ENCODE measurements at places on chromosomes 6 and 20.

- no peak for DNase-seq
Observed at GRCh38 chr6:33272275-33273128, 627 bp downstream of the RPS18 start.

DNA sequence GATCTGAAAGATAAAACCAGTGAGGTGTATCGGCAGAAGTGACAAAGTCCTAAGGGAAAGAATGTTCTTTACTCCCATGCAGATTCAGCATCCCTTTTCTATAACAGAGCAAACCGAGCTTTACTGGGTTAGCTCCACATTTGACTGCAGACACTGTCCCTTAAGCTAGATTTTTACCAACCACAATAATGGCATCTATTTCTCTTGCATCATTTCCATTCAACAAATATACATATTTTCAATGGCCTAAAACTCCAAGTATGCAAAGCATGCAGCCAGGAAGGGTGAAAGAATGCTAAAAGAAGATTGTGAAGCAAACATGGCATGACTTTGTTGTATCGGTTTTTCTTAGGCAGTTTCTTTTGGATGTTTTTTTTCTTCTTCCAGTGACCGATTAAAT is 255.4 kb downstream of the OGFRL1 start:
- no peak for DNase-seq

DNA sequence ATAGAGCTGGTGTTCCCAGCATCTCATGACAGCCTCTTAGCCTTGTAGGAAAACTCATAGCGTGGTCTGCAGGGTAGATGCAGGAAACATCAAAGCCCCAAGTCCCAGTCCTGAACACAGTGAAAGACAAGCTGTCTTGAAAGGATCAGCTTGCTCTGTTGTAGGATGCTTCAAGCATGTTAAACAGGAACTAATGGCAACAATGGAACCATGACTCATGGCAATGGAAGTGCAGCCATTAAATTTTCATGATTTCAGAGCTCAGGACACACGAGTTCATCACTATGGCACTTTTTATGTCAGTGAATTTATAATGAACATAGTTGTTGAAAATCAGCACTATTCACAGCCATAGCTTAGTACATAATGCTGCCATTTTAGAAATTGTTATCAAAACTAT is 367.7 kb downstream of the KIF16B start:
- DNase-seq: no peak

DNA sequence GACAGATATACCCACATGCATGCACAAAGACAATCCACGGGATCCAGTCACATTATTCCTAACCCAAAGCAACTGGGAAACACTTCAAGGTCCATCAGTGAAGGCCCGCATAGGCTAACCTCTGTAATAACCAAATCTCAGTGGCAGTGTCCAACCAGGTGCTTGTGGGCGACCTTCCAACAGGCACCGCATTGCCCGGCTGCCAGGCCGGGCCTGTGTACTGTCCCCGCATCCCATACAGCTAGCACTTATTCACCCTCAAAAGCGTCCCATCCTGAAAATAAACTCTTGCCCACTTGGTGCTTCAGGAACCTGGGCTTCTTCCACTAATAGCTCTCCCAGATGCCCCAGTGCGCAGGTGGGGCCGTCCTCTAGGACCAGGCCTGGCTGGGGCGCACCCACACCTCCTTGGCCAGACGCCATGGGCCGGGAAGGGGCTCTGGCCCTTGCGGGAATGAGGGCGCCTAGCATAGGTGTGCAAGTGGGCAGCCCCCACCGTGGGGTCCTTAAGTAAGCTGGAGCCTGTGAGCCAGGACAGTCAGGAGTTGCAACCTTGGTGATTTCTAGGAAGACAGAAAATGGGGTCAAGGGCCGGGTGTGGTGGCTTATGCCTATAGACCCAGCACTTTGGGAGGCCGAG is 1.1 kb upstream of the ENTPD6 start:
- no peak for DNase-seq

- DNase-seq: no peak
Observed at GRCh38 chr20:62208795-62209755, 11.0 kb downstream of the HRH3 start.

DNA sequence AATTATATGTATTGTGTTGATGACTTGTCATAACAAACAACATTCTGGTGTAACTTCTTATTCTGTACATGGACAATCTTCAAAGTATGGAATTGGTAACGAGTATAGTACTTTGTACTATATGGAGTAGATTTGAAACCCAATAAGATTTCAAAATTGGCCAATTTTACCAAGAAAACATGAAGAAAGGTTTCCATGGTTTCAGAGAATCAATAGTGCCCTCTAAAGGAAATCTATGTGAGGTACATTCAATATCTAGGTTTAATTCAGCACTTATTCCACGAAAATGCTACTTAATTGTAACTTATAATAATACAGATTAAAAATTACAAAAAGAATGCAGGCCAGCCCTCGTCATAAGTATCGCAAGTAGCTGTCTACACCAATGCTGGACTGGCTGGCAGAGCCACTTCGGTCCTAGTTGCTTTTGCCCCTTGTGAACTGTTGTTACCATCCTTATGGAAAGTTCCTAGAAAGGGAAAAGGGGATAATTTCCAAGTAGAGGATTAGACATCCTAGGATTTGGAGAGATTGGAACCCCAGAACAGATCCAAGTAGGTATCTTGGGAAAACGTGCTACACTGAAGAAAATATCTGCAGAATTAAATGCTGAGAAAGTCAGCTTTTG is 70.9 kb downstream of the LCA5 start:
- no peak for DNase-seq

DNA sequence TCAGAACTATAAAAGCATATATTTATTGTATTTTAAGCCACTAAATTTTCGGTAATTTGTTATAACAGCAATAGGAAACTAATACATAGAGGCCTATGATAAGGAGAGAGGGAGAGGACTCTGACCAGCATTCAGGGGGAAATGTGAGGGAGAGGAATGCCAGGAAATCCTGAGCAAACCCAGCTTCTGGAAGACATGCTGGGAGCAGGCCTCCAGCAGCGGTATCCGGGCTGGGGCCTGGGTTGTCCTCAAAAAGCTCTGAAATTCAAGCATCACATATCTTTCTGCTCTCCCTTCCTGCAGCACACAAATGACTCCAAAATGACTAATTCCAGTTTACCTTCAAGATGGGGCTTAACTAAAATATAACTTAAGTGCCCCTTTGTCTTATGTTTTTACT is 33.4 kb upstream of the RIMS1 start:
- DNase-seq: no peak

DNA sequence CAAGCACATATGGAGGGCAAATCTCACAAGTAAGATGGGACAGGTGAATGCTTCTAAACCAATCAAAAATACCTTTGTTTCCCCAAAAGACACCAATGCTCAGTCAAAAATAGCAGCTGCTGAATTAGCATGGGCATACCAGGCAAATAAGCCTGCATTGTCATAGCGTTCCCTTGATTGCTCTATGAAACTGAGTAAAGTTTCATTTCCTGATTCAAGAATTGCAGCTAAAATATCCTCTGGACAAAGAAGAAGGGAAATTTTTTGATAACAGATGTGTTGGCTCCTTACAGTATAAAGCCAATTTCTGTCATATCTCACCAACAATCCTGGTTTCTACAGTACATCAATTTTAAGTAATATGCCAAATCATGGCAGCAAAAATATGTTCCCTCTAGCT is 3.3 kb upstream of the TMEM14A start:
- no peak for DNase-seq

- DNase-seq: no peak
Observed at GRCh38 chr6:93799226-93799625, 379.9 kb upstream of the EPHA7 start.

DNA sequence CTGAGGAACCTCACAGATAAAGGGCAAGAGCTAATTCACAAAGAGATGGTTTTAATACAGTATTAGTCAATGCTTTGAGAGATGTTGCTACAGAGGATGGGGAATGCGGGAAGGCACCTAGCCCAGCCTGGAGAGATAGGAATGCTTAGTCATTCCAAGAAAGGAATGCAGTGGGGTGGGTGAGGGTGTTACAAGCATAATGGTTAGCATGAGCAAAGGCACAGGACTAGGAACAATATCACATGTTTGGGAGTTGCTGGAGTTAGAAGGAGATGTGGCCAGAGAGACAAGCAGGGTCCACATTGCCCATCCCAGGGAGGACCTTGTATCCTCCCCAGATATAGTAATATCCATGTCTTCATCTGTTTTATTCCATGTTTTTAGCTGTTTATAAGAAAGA is 107.0 kb upstream of the OGFRL1 start:
- DNase-seq: no peak

- DNase-seq: no peak
Observed at GRCh38 chr6:849075-849506, 156.2 kb upstream of the EXOC2 start.

DNA sequence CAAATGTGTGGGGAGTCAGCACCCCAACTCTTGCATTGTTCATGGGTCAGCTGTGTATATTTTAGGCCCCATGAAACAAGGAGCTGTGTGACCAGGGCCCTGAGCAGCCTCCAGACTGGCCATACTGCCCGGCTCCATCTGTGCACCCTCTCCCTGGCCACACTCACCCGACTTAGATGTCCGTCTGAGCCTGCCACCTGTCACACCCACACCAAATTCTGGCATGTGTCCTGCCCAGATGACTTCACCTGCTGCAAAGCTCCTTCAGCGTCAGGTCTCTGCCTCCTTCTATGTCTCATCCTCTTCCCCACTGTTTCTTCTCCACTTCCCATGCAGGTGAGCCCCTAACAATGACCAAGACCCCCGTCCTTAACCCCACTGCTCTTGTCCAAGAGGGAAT is 88.1 kb upstream of the THBS2 start:
- no peak for DNase-seq

- DNase-seq: no peak
Observed at GRCh38 chr20:11780765-11781369, 136.8 kb upstream of the BTBD3 start.

DNA sequence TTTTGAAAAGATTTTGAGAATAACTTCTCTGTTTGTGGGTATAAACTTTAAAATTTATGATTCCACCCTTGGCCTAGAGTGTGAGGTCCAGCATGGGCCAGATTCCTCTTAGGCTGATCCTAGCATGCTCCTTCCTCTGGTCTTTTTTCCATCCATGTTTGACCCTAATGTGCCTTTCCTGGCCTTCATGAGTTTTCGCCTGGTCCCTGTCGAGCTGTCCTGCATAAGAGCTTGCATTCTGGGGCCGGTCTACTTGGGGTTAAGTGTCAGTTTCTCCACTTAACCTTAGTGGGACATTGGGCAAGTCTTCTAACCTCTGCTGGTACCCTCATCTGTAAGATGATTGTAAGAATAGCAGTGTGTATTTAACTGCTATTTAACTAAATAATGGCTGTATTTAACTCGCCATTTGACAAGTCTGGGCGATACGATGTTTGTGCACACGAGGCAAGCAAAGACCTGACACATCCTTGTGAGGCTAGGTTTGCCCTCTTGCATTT is 40.7 kb upstream of the TAGAP start:
- no peak for DNase-seq

DNA sequence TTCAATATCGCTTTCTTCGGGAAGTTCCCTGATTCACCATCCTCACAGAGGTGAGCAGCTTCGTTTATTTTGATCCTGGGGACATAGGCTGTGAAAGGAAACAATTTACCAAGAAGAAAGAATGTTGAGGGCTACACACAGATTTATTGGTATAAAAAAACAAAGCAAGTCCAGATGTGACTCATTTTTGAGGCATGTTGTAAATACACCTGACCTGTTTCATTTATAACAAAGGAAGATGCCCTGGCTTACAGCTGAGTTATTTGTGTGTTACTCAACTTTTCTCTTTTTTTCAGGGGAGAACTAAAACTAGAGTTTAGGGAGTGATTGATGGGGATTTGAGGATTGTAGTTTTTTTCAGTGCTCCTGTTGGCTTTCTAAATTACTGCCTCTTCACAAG is 489.5 kb downstream of the CBLN4 start:
- DNase-seq: no peak

GRCh38 chr6:149906405-149906804 is 8.5 kb upstream of the RAET1E start:
- no peak for DNase-seq

All from stimulated activated CD4-positive, alpha-beta T cell treated with anti-CD3 and anti-CD28 coated beads, TNF-alpha, amount 100 ng/mL, for 4 hours (primary cell).